ENCODE measurements at places on chromosomes 2 and 18. TPM values are rescaled to one million over a fixed set of nuclear protein-coding genes. Genes with fewer than 3 reads are reported as not detected.

The NETO1 gene
- total RNA-seq = not detected

The MAL gene
- 0.12 TPM for total RNA-seq

The MLPH gene
- total RNA-seq = 327 TPM

The FHL2 gene
- total RNA-seq = 56.6 TPM

The RFX8 gene
- total RNA-seq = not detected

The GBX2 gene
- total RNA-seq = 1.0 TPM

The ZNF892 gene
- total RNA-seq = 0.25 TPM

The TCF23 gene
- total RNA-seq = not detected

The ERMN gene
- not detected for total RNA-seq

The BCL2L11 gene
- 9.1 TPM for total RNA-seq

The TSGA10 gene
- total RNA-seq = 2.0 TPM

All from A549 treated with Mapracorat at 1 μM for 4 hours (cell line).